ENCODE measurements at places on chromosomes 6 and 20.

GRCh38 chr20:22389836-22390542, 194.4 kb downstream of the FOXA2 start:
- DNase-seq: no peak

GRCh38 chr6:22102671-22103070, 194.2 kb downstream of the PRL start:
- no peak for DNase-seq

GRCh38 chr6:13985663-13986325, 61.0 kb downstream of the RNF182 start:
- DNase-seq: no peak

GRCh38 chr20:3678856-3679720, 2.7 kb downstream of the ADAM33 start:
- no peak for DNase-seq
